ENCODE measurements at places on chromosomes 4 and X.

GRCh38 chrX:30971774-30972603, 82.9 kb upstream of the TAB3 start:
- DNase-seq = no peak

DNA sequence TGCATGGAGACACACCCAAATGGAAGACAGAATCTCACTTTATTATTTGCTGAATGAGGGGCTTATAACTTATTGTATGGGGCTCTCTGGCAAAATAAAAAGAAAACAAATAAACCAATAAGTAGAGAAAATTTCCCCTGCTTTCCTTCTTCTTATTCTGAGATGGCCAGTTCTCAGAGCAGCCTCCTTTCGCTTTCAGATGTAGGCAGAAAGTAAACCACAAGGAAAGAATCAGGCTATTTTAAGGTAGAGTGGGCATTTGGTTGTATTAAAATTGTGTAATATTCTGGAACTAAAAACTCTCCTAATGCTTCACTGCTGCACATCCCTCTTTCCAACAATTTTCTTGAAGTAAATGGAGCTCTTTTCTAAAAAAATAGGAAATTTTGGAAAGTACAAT, 241.8 kb downstream of the GALNTL6 start:
- DNase-seq = no peak

GRCh38 chrX:123878252-123878721, 18.4 kb downstream of the XIAP start:
- no peak for DNase-seq

- no peak for DNase-seq
Measured at GRCh38 chrX:46913667-46914066, 1.4 kb downstream of the JADE3 start.

GRCh38 chr4:138655286-138655685, 360.3 kb upstream of the NOCT start:
- DNase-seq = no peak

DNA sequence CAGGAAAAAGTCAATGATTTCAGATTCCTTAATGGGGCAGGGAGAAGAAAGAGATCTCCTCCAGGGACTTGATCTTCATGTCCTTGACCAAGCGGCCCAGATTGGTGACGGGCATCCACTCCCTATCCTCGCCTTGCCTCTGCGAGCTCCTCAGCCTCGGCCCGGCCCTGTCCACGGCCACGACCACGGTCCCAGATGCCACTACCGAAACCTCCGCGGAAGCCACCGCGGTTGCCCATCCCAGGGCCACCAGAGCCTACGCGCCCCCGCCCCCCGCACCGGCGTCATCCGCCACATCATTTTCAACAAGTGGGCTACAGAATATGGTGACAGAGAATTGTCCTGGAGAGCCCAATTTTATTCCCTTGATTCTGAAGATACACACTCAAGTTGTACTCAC, 751.2 kb upstream of the PABPC4L start:
- DNase-seq = no peak

GRCh38 chrX:106481341-106481740, 130.4 kb upstream of the RADX start:
- no peak for DNase-seq

DNA sequence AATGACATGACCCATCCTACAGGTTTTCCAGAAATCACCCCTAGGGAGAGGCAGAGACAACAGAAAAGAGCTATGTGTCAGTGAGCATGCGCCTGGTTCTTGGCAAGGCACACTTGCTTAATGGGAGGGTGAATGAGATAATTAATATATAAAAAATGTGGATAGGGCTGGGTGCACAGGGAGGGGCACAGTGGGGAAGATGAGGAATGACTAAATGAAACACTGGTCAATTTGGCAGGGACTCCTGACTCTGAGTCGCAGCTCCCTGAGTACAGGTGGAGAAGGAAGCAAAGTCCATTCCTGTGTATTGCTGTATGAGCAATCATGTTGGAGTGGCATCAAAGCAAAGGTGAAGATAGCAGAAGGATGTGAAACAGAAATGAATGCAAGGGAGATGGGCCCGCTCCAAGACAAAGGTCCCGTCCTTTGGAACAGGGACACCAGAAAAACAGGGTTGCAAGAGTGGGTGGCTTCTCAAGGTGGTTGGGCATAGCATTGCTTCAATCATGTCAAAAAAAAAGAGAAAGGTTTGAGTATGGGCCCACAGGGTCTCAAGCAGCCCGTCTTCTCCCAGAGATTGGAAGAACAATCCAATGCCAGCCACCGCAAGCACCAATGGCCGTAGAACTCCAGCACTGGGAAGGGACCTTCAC, 278.4 kb upstream of the AGTR2 start:
- no peak for DNase-seq

DNA sequence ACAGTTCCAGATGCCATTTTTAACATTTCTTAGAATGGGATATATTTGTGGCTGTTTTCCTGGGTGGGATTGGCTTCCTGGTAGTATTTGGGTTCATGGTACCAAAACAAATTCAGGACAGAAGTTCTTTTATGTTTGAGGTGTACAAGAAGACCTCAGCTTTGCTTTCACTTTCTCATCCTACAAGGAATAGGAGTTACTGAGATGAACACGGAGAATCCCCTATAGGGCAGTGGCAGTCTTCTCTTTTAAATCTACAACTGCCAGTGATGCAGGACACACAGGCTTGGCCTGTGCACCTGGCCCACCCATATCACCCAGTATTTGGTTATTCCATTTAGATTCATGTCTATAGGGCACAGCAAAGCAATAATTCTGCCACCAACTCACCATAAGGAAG, 35.2 kb downstream of the SLC10A7 start:
- no peak for DNase-seq

GRCh38 chrX:68685685-68686084, 38.2 kb downstream of the STARD8 start:
- no peak for DNase-seq

DNA sequence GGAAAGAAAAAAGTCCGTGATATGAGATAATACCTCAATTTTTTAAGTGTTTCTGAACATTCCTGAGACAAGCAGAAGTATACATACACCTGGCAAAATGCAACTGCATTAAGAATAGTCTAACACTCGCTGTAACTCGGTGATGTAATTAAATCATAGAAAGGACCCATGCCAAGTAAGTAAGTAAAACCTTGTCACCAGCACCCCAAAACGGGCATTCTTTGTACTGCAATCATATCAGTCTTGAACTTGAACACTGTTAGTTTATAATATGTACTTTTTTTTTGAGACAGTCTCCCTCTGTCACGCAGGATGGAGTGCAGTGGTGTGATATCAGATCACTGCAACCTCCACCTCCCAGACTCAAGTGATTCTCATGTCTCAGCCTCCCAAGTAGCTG, 47.4 kb downstream of the SMIM14 start:
- no peak for DNase-seq

GRCh38 chrX:107731831-107732502, 43.6 kb downstream of the TSC22D3 start:
- DNase-seq = no peak

GRCh38 chr4:7394681-7395451, 39.9 kb downstream of the PSAPL1 start:
- no peak for DNase-seq

- no peak for DNase-seq
Measured at GRCh38 chr4:130053723-130054122, 957.8 kb downstream of the C4orf33 start.

GRCh38 chr4:185685804-185686203, 126.2 kb downstream of the SORBS2 start:
- no peak for DNase-seq

- DNase-seq = no peak
Measured at GRCh38 chr4:144782345-144782744, 136.4 kb downstream of the HHIP start.

- DNase-seq = no peak
Measured at GRCh38 chr4:85737254-85737653, 262.3 kb downstream of the ARHGAP24 start.

DNA sequence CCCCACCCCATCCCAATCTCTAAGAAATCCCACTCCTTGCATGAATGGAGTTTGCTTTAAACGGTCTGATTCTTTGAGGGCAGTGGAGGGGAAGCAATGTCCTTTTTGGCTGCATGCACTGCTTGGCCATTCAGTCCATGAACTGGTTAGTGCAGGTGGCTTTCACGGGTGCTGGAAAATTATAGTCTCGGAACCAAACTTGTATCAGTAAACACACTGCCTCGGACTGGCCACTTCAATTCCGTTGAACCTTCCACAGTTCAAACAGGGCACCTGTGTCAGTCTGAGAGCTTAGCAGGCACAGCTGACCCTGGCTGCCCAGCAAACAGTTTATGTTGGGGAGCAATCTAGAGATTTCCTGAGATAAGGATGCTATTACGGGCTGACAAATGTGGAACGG, 255.6 kb downstream of the DHX15 start:
- DNase-seq = no peak

GRCh38 chr4:113179091-113179490, 129.6 kb downstream of the ANK2 start:
- no peak for DNase-seq

GRCh38 chr4:146382194-146382593, 139.5 kb downstream of the SLC10A7 start:
- no peak for DNase-seq

- DNase-seq = no peak
Measured at GRCh38 chrX:23626651-23627050, 40.6 kb upstream of the PRDX4 start.

DNA sequence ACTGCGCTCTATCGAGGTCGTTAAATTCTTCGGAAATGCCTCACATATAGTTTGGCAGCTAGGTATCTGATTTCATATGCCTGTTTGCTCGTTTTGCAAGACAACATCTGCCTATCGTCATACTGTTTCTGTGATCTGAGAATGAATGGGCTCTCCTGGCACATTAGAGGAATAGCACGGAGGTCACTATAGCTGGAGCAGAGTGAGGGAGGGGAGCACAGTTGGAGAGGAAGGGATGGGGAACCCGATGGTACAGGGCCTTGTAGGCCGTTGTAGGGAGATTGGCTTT, 552 bp downstream of the IKBKG start:
- DNase-seq = no peak

GRCh38 chr4:83589279-83589678, 53.4 kb downstream of the GPAT3 start:
- no peak for DNase-seq

GRCh38 chr4:128700659-128701350, 108.7 kb upstream of the JADE1 start:
- no peak for DNase-seq

DNA sequence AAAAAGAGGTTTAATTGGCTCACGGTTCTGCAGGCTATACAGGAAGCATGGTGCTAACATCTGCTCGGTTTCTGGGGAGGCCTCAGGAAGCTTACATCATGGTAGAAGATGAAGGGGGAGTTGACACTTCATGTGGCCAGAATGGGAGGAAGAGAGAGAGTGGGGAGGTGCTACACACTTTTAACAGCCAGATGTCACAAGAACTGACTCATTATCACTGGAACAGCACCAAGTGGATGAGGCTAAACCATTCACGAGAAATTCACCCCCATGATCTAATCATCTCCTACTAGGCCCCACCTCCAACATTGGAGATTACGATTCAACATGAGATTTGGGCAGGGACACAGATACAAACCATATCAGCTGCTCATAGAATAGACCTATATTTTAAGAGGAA, 255.8 kb downstream of the OPHN1 start:
- DNase-seq = no peak

GRCh38 chr4:87943660-87944149, 31.8 kb upstream of the SPP1 start:
- DNase-seq = no peak

DNA sequence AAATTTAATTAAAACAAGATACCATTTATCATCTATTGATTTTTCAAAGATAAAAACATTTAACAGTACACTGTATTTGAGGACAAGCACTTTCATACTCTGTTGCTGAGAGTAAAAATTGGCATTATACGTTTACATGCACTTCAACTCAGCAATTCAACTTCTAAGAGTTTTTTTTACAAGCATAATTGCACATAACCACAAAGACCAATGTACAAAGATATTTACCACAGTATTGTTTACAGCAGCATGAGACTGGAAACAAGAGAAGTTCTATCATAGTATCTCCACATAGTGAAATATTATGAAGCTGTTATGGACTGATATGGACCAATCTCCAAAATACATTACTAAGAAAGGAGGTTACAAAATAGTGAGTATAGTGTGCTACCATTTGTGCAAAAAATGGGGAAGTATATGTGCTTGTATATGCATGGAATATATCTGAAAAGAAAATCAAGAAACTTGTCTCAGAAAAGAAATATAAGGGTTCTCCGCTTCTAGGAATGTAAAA, 10.9 kb downstream of the GAB3 start:
- DNase-seq = no peak

- DNase-seq = no peak
Measured at GRCh38 chr4:153071958-153072598, 132.2 kb upstream of the TRIM2 start.

- DNase-seq = no peak
Measured at GRCh38 chr4:87962398-87963146, 12.9 kb upstream of the SPP1 start.

DNA sequence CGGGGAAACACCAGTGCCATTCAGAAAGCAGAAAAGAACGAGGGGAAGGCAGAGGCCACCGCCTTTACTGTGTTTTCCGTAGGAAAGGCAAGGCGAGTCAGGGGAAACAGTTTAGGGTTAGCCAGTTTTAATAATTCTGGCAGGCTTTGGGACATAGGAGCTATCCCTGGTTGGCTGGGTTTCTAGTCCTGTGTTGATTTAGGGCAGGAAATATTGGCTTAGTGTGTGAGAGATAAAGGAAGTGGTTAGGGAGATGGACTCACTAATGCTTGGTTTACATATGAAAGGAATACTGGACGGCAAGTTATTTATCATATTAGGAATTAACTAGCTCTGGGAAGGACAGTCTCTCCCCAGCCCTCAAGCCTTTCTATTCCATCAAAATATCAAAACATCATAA, 53.1 kb downstream of the SYNPO2 start:
- no peak for DNase-seq

DNA sequence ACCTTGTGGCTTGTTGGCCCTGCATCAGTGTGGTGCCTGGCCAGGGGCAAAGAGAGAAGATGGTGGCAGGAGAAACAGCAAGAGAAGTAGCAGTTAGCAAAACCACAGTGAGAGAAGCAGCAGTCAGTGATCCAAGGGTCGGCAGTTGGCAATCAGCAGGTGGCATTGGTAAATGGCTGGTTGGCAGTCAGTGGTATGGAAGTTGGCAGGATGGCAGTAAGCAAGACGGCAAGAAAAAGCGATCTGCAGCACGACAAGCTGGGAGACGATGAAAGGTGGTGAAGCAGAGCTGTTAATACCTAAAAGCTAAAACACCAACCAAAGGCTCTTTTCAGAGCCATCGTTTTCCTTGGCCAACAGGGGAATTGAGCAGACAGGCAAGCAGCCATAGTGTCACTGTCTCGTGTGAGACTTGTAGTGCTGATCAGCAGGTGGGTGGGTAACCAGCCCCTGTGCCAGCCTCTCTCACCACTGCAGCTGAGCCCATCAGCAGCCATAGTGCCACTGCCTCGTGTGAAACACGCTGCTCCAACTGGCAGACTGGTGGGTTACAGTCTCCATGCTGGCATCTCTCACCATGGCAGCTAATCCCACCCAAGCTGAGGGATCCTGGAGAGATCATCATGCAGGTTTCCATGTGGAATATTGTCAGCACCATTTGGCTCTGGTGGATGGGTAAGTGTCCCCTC, 2078.4 kb downstream of the PCDH7 start:
- no peak for DNase-seq
